Left ventricle myocardium inferior (tissue), 1 donor: ENCODE measurements at places on chromosomes 12 and 14.

GRCh38 chr12:63844391-63845341 is at the start of gene SRGAP1:
Gene SRGAP1, plus strand, starts transcription at chr12:63844700. Its CDS starts 117 bp downstream, at chr12:63844817.
- DNase-seq = peak; percentile 75

DNA sequence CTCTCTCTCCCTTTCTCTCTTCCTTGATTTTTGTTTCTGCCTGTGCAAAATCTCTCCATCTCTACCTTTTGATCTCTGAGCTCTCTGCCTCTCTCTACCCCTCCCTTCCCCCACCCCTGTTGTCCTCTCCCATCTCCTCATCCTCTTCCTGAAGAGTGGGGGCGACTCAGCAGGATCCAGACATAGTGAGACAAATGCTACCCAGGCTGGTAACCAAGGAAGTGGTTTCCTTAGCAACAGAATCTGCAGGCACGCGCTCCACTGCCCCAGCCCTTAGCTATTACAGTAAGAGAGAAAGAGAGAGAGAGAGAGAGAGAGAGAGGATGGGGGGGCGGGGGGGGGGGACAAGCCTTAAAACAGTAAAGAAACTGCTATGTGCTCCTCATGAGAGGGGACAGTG is 85.6 kb downstream of the CMKLR1 start:
- no peak for DNase-seq

- no peak for DNase-seq
Observed at GRCh38 chr12:125882141-125882540, 816.9 kb downstream of the AACS start.

DNA sequence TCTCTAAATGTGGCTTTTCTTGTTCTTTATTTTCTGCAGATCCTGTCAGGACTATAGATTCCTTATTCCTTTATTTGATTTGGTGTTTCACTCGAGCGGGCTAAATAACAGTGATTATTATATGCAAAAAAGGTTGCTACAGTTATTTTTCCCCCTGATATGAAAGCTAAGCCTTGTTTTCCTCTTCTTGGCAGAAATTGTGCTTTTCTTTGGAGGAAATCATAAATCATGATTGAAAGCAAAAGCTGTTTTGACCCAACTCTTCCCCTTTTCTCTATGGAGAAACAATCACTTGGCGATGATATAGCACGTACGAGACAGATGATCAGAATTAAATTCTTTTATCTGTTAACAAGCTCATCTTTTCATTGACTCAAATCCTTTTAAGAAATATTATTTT is 31.4 kb downstream of the PPFIBP1 start:
- DNase-seq = no peak

DNA sequence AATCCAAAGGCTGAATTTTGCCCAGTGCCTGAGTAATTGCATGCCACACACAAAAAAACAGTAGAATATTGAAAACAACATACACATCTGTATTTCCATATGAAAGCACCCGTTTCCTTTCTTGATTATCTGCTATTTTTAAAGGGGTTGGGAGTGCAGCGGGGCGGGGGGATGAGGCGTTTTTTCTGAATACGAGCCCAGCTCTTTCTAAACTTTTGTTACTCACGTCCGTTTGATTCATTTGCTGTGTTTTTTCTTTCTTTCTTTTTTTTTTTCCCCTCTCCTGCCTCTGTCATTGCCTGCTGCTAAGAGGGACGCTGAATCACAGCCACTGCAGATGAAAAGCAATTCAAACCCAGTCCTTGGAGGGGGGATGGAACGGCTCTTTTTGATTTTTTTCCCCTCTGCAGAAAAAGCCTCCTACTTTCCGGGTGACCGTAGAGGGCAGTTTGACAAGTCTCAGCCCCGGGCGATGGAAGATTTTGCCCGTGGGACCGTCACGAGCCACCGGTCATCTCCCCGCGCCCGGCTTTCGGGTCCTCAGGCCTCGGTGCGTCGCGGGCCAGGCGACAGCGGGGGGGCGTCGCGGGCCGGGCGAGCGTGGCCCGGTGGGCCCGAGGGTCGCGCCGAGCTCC is 572 bp upstream of the RASSF8 start:
- DNase-seq = no peak

DNA sequence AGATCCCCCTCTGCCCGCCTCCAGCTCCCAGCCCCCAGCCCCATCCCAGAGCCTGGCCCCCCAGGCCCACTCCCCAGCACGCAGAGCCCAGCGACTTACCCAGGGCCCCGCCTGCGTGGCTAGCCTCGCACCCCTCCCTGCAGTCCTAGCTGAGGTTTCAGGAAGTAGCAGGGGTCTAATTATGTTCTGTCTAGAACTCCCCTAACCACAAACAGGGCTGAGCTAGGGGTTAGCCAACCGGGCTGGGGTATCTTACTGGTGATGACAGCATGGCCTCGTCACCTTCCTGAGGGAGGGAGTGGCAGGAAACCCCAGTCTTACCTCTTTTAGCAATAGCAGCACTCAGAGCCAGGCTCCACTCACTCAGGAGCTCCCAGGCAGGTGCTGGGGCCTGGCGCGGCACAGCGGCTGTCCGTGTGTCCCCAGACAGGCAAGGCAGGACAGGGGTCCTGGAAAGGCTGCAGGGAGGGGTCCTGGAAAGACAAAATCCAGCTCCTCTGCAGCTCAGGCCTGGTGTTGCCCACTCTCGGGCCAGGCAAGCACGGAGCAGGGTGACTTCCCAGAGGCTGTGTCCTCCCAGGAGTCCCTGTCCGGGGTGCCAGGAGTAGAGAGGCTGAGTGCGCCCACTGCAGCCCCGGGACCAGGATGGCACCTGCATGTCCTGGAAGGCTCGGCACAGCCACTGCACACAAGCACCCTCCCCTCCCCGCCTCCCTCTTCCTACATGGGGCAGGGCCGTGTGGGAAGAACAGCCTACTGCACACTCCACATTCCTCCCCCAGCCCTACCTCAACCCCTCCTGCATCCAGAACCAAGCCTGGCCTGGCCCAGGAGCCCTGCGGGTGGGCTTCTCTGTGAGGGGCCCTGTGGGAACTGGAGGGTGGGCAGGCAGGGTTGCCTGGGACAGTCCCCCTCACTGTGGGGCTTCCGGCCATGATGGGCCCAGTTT is at the start of gene GPR132:
GPR132 (minus strand) TSS at position 151 of the 949 bp plus-strand sequence. CDS start 10,010 bp downstream, outside the sequence.
- peak; percentile 44 for DNase-seq

GRCh38 chr14:78967111-78967809 is 797.1 kb downstream of the NRXN3 start:
- DNase-seq = no peak

DNA sequence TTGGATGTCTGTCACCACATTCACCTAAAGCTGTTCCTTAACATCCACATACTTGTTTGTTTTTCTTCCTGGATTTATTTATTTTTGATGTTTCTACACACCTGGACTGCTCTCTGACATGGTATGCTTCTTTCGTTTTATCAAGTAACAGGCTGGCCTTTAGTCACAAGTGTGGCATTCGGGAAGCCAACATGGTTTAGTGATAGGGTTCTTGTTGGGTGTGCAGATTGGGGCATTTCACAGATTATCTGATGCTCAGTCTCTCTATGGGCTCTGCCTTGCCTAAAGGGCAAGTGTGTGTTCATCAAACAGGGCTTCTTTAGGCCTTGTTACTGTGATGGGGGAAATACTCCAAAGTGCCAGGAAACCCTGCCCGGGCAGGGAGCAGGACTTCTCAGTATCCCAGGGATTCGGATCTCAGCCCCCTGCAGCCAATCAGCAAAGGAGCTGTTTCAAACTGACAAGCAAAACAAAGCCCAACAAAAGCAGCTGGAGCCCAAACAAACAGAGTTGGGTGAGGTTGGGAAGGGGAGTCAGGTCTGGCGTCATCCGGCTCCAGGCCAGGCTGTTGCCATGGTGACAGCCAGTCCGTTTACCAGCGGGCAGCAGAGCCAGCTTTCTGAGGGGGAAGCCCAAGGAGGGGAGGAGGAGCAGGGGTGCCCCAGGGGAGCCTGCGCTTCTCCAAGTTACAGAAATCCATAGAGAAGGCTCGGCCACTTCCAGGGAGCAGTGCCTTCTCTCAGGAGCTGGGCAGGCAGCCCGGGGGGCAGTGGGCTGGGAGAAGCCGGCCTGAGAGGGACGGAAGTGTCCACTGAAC is 31.9 kb downstream of the FOS start:
- DNase-seq = peak; percentile 89

DNA sequence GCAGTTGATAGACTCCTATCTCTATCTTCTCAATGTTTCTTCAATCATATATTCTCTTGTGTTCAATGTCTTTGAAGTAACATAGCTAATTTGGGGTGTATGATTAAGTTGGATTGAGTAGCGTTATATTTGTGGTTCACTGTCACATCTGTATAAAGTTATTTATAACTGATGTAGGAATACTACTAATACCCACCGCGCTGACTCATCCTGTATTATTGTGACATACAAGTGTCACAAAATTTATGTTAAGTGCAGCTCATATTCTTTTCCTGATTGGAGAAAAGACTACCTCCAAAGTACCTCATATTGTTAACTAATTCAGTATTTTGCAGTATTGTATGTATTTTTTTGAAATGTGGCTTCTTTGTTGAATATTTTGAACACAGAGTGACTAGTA is 940.8 kb downstream of the SLC6A15 start:
- no peak for DNase-seq

GRCh38 chr14:76924371-76925096 is 98.3 kb downstream of the LRRC74A start:
- DNase-seq = no peak

DNA sequence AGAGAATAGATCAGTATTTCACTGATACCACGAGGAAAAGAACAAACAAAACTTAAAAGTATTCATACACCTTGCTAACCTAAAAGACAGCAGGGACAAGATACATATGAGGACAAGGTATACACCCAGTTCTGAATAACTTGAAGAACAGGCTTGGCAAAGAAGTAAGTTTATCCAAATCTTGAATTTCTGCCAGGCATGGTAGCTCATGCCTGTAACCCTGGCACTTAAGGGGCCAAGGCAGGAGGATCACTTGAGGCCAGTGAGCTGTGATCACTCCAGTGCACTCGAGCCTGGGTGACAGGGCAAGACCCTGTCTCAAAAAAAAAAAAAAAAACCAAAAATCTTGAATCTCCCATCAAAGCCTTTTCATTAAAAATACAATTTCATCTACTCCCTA is 25.0 kb downstream of the EIF2S1 start:
- DNase-seq = no peak

DNA sequence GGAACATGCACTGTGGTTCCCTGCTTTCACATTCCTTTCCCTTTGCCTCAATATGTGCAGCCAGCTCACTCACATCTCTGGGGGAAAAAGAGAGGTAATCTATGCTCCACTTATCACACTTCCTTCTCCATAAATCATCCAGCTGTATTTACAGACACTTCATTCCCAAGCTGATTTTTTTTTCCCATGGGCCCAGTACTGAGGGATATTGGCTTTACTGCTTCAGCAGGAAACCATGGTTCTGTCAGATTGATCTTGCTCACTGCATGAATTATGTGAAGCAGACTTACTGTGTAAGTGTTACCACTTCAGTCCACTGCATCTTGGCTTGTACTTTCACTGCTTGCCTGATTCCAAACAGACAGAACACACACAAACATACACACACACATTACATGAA is 555.6 kb downstream of the CCER1 start:
- DNase-seq = no peak

DNA sequence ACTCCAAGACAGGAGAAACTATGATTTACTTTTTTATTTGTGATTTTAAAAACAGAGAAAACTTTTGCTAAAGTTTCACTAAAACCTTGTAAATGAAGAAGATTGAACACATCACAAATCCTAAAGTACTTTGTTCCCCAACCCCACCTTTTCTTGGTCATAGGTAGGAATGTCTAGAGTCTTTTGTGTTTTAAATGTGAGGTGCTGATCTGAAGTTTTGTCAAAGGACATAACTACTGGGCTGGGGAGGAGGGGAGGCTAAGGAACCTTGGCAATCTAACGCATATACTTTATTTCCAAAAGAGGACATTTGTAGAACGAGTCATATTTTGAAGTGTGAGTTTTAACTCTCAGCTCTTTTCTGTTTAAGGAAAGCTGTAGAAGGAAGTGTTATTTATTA is 37.2 kb downstream of the CATSPERB start:
- DNase-seq = no peak
